ENCODE measurements at places on chromosomes 1 and 21.

DNA sequence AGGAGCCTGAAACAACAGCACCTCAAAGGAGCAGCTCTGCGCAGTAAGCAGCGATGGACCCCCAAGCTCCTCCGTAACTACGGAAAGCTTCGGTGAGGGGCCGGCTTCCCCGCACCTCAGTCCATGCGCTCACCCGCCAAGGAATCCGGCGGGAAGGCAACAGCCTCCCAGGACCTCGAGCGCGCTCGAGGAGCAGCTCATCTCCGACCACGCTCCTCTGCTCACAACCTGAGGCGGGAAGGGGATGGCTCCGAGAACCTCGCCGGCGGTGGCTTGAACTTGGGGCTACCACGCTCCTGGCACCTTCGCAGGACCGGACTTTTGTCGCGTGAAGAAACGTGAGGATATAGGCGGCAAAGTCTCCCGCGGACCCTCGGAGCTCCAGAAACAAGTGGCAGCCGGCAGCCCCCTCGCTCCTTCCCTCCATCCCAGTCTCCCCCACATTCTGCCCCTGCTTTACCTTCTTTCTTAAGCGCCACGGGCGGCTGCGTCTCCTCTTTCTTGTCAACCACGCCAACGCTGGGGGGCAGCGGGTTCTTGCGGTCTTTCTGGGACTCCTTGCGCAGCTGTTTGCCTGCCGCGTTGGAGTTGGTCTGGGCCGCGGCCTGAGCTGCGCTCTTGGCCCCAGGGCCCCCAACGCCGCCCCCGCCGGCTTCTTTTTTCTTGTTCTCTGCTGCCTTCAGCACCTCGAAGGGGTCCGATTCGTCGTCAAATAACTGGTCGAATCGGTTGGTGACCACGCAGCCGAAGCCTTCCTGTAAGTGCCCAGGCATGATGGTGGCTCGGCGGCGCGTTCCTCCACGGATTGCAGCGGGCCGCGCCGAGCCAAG is 459 bp downstream of the SERBP1 start:
- DNase-seq: peak; percentile 26

DNA sequence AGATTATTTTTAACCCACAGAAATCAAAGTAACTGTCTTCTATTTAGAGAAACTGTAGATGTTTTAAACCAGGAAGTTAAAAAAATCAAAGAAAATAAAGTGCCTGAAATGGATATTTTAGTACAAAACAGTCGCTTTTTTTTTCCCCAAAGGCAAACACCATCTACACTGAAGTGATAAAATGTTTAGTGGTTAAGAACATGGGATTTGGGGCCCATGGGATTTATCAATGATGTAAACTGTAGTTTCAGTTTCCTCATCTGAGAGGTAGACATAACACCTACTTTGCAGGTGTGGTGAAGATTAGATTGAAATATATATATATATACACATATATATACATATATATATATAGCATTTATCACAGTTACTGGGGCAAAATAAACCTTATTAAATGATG is 22.1 kb downstream of the ASPM start:
- DNase-seq: no peak

DNA sequence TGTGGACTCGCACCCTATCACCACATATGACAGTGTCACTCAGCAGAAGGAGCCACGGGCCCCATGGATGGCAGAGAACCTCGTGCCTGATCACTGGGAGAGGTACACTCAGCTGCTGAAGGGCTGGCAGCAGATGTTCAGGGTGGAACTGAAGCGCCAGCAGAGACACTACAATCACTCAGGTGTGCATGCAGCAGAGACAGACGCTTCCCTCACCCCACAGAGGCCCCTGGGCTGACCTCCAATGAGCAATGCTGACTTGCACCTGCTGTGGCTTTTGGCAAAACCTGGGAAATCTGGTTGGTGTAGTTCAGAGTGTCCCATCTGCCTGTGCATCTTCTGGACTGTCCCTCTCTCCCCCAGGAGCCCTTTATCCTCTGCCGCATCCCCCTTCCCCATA is 51.9 kb downstream of the KIAA1614 start:
- no peak for DNase-seq

GRCh38 chr1:204366759-204367158 is 7.0 kb upstream of the PLEKHA6 start:
- no peak for DNase-seq

DNA sequence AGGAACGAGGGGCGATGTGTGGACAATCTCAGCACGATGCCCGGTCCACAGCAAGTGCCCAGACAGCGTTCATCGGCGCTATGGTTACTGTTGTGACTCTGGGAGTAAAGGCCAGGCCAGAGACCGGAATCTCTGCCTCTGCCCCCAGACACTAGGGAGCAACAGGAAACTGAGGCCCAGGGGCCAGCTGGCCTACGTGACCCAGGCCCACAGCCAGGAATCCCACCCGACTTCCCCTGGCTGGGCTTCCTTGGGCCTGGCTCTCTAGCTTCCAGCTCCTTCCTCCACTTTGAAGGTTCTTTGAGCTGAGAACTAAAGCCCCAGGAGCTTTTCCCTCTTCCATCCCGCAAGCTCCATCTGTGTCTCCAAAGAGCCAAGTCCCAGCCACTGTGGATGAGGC is 4.6 kb downstream of the LRP8 start:
- DNase-seq: no peak

GRCh38 chr1:86865973-86866637 is 47.8 kb downstream of the SELENOF start:
- no peak for DNase-seq

DNA sequence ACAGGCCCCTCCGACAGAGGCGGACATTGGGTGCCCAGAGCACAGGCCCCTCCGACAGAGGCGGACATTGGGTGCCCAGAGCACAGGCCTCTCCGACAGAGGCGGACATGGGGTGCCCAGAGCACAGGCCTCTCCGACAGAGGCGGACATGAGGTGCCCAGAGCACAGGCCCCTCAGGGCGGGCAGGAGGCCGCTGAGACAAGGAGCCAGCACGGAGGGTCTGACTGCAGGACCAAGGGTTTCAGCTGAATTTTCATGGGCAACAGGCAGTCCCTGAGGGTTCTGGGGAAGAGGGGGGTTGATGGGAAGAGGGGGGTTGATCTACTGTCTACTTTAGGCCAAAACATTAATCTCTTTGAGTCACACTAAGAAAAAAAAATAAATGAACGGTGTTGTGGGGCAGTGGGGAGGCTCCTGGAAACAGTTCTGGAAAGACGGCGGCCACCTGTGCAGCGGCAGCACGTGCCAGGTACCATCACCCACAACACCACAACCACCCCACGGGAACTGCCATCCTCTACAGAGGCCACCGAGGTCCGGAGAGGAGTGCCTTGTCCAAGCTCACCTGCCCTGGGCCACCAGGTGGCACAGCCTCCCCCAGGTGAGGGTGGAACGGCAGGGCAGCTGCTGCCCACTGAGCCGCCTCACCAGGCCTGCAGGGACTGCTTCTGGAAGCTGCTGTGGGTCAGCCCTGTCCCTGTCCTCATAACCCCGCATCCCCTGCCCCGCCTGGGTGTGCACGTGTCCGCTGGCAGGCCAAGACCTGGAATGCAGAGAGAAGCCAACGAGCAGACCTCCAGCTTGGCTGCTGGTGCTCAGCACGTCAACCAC is 20.5 kb downstream of the PRDM15 start:
- DNase-seq: no peak

DNA sequence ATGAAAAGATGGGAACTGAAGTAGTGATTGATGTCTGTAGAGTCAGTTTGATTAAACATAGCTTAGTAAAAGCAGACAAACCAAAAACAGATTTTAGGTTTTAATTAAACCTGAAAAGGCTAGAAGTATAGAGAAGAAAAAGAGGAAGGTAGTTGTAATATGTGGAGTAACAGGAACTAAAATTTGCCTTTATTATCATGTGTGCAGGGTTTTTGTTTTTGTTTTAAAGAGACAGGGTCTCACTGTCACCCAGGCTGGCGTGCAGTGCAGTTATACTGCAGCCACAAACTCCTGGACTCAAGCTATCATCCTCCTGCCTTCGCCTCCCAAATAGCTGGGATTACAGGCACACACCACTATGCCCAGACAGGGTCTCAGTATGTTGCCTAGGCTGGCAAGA is 6.0 kb downstream of the TOR1AIP1 start:
- DNase-seq: no peak

GRCh38 chr1:22831729-22832413 is 121.2 kb downstream of the EPHB2 start:
- DNase-seq: no peak

- no peak for DNase-seq
These were observed 61.9 kb upstream of the RGS1 start for GRCh38 chr1:192513697-192514096.

- DNase-seq: no peak
These were observed 15.0 kb upstream of the F5 start for GRCh38 chr1:169601096-169601881.

- DNase-seq: peak; percentile 27
These were observed at the start of gene PIK3CD for GRCh38 chr1:9651565-9652378. Gene PIK3CD, plus strand, starts transcription at chr1:9651731. Its CDS starts 58,725 bp downstream, at chr1:9710456.

DNA sequence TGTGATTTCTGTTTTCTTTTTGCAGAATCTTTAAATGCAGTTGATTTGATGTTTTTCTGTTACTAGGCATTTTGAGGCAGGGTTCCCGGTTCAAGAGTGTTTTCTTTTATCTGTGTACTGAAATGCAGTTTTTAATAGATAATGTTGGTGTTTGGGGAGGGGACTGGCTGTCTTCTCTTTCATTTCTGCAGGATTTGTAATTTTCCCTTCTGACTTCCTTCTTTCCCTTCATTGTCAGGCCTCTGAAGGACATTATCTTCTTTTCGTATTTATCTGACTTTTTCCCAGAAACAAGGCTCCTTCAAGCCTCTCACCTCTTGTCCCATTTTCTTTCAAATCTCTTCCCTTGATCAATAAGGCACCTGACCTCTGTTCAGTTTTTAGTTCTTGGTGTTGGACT is 1.5 kb upstream of the GALNT2 start:
- no peak for DNase-seq

DNA sequence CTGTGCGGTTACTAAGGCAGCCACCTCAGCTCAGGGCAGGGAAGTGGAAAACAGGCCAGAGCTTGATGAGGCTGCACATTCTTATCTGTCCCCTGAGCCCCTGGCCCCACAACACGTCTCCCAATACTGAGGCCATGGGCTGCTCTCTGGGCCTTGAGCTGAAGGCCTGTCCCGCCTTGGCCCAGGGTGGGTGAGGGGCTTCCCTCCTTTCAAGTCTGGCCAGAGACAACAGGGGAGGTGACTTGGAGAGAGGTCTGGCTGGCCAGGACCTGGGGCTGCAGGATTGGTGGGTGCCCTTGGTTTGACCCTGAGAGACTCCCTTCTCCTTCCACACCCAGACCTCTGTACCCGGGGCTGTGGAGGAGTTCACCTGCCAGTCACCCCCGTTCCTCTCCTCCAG is 563.8 kb downstream of the PTPRU start:
- no peak for DNase-seq

DNA sequence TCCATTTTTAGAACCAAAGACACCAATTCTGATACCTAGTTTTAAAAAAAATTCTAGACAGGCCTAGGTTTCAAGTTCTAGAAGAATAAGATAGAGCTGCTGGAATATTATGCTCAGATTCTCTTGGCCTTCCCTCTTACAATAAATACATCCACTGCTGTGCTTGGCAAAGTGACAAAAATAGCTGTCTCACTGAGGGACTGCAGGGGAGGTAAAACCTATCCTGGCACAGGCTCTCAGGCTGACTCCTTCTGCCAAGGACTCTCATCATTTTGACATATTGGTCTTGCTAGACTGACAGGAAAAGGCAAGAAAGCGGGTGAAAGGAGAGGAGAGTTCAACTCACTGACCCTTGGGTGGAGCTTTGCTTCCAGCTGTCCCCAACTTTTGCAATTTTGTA is 197.0 kb upstream of the LHX8 start:
- no peak for DNase-seq

DNA sequence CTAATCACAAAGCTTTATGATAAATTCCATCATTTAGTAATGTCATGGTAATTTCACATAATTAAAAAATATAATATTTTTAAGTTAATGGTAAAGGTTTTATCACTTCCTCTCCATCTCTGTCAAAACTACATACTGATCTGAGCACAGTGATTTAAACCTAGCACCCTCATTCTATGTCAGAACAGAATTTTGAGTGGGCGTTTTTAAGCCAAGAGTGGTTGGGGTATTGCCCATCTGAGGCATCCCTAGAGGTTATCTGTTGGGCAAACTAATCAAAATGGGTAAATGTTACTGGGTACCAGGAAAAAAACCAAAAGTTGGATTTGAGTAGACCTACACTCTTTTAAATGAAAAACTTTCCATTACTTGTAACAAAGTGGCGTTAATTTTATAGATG is 100.7 kb upstream of the GFI1 start:
- no peak for DNase-seq

DNA sequence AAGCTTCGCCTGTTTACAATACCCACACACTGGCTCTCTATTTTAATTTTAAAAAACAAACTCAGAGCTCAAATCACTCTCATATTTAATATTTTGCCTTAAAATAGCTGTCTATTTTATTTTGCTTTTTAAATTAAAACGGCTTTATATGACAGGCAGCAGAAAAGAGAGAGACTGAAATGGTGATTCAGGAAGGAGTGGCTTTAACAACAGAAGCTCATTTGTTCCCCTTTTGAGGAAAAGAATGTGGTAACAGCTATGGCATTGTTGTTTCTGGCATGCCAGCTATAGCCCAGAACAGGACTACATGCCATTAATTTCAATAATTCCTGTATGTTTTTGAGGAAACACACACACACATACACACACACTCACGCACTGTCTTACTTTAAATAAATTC is 234.2 kb upstream of the PTBP2 start:
- no peak for DNase-seq

DNA sequence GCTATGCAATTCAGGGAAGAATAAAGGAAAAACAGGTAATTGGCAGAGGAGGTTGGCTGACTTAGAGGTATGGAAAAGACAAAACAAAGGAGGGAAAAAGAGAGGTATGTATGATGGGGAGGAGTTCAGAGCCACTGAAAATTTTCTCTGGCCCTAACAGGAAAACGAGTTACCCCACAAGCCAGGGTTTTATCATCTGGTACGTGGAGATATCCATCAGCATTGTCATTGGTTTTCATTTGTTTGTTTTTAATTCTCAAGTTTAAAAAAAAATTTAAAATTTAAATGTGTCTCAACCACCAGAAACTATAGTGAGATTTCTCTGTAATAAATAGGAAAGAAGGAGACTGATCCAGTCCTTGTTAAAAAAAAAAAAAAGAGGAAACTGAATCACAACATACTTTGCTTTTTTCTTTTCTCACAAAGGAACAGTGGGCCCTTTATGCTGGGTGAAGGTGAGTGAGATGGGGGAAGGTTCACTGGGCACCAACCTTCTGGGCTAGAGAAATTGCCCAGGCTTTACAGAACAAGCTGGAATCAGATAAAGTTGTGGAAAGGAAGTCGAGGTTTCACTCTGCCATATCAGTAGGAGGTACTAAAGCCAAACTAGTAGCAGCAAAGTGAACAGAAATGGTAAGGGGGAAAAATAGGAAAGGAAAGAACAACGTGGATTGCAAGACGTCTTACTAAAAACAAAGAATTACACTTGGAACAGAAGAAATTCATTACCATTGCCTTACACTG is 2.7 kb downstream of the IFNAR2 start:
- no peak for DNase-seq

DNA sequence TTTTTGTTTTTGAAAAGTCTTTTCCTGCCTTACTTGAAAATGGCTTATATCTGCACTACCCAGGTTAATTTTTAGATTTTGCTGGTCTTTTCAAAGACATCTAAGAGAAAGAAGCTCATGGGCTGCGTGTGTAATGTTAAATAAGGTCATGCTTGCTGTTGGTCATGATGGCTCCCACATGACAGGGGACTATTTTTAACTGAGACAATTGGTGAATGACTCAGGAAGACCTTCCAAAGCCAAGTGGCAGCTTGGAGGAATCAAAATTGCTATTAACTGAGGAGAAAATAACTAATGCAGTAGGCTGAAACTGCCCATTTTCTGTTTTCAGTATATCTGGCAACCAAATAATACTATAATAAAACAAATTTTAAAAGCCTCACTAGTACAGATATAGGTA is 117.1 kb upstream of the SPAG17 start:
- no peak for DNase-seq

GRCh38 chr21:39885119-39885848 is 18.0 kb downstream of the PCP4 start:
- DNase-seq: no peak

All from activated CD4-positive, alpha-beta T cell treated with anti-CD3 and anti-CD28 coated beads, Interleukin-2, amount 50 U/mL, for 4 hours (primary cell).